GOT3 (cell line): ENCODE measurements at places on chromosomes 16 and 17.

- DNase-seq = no peak
Observed at GRCh38 chr16:56281249-56281805, 90.0 kb downstream of the GNAO1 start.

DNA sequence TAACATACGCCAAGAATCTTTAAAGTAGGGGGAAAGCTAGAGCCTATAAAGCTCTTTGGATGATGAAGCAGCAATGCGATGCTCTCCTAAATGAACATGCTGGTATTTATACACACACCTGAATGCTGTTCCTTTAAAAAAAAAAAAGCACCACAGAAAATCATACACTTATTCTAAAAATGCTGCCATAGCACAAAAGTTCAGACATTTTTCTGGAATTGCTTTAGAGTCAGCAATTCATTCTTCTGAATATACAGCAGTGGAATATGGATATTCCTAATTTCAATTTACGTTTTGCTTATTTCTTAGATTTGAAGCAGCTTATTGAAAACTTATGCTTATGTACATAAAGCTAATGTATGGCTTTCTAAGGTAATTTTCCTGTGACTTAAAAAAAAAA lies 3.1 kb downstream of the CSNK2A2 start:
- no peak for DNase-seq

DNA sequence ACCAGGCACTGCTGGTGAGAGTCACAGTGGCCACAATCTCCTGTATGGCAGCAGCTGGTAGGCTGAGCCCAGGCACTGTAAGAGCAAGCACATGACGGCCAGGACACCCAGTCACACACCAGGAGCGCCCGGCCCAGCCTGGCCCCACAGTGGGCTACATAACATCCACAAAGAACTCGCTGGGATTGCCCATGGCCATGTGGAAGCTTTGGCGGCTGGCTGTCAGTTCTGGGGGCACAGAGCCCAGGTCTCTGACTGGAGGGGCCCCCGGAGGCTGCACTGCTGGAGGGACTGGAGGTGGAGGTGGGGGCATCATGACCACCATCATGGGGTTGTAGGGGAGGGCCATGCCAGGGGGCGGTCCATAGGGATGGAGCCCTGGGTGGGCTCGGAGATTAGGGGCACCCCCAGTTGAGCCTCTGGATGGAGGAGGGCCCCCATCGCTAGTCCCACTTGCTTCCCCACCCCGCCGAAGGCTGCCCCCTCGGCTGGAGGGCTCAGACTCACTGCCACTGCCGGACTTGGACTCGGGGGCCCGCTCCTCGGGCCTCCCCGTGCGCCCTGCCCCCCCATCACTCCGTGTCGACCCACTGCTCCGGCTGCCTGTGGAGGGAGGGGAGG lies 6.1 kb downstream of the ACADVL start:
- DNase-seq = no peak

GRCh38 chr17:77579682-77580081 lies 378.8 kb upstream of the TNRC6C start:
- no peak for DNase-seq

- DNase-seq = no peak
Observed at GRCh38 chr16:10946308-10946707, 1.9 kb downstream of the CLEC16A start.

DNA sequence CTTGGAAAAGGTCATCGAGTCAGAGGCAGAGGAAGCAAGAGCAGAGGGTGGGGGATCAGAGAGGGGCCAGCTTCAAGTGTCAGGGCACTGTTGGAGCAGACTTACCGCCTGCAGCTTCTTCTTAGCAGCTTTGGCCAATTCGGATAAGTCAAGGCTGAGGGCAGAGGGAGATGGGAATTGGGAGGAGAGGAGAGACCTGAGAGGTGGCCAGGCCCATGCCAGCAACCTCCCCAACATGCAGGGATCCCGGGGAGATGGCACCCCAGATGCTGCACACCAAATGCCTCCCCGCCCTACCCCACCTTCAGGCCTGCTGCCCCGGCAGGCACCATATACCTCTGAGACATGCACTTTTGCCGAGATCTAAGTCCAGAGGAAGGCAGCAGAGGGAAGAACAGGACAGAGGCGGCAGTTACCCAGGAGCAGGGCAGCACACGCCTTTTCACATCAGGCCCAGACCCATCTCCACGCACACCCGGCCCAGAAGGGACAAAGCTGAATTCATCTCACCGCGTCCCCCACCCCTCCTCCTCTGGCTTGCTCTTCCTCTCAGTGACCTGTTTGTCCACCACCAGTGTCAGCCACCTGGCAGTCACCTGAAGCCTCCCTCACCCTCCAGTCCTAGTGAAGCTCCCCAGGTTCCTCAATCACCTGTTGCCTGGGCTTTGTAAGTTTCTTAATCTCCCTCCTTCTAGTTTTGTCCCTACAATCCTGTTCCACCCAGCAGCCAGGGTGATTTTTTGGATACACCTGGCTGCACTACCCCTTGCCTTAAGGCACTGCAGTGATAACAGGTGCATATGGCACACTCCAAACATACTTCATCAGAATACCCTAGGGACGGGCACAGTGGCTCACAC lies 10.4 kb downstream of the TP53I13 start:
- DNase-seq = no peak

GRCh38 chr17:50922721-50923405 lies 56.7 kb upstream of the TOB1 start:
- no peak for DNase-seq

- no peak for DNase-seq
Observed at GRCh38 chr17:44530896-44531418, 26.3 kb upstream of the FZD2 start.

GRCh38 chr17:36017799-36018198 lies at the start of gene CCL23:
TSS of gene CCL23 (minus strand) at chr17:36017972. CDS start at chr17:36017897, 75 bp downstream.
- DNase-seq = no peak

GRCh38 chr16:57478396-57479204 lies 7.7 kb downstream of the DOK4 start:
- DNase-seq = no peak

DNA sequence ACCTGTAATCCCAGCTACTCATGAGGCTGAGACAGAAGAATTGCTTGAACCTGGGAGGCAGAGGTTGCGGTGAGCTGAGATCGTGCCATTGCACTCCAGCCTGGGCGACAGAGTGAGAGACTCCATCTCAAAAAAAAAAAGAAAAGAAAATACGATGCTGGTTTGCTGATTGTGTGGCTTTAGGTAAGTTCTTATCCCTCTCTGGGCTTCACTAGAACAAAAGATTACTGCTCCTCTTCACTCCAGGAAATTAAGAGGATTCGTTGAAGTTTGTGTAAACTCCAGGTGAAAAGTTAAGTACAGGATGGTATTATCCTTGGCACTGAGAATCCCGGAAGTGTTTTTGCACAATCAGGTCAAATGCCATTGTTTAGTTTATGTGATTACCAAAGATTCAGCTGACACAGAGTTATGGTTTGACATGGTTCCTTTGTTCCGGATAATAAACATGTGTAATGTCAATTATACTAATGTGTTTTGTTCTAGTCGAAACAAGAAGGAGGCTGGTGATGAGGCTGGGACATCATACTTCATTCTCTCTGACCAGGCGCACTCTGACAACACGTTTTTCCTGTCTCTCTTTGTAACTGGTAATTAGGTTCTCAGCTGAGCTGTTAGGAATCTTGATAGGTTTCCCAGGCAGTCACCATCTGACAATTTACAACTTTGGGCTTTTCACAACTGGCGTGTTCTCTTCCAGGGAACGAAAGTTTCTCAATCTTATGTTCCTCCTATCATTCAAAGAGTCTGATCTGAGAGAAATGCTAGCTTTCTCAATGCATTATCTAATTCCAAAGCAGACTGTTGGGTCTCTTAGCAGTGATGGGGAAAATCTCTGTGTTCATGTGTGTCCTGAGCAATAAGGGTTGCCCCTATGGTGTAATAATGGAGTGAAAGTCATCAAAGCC lies 10.8 kb upstream of the TAOK1 start:
- DNase-seq = no peak

GRCh38 chr16:81997738-81998137 lies 13.5 kb downstream of the SDR42E1 start:
- DNase-seq = no peak

- no peak for DNase-seq
Observed at GRCh38 chr16:31471875-31472708, at the start of gene TGFB1I1. TSS of gene TGFB1I1 (plus strand) at chr16:31472152. CDS start at chr16:31472189, 37 bp downstream.

- no peak for DNase-seq
Observed at GRCh38 chr17:332023-332422, 20.6 kb downstream of the RPH3AL start.

GRCh38 chr17:43216762-43217613 lies 5.3 kb downstream of the TMEM106A start:
- no peak for DNase-seq

GRCh38 chr17:12815642-12816141 lies 26.4 kb downstream of the ARHGAP44 start:
- no peak for DNase-seq

GRCh38 chr16:73122604-73123391 lies 74.9 kb upstream of the ZFHX3 start:
- DNase-seq = no peak

- no peak for DNase-seq
Observed at GRCh38 chr17:56130631-56131030, 22.6 kb upstream of the ANKFN1 start.

DNA sequence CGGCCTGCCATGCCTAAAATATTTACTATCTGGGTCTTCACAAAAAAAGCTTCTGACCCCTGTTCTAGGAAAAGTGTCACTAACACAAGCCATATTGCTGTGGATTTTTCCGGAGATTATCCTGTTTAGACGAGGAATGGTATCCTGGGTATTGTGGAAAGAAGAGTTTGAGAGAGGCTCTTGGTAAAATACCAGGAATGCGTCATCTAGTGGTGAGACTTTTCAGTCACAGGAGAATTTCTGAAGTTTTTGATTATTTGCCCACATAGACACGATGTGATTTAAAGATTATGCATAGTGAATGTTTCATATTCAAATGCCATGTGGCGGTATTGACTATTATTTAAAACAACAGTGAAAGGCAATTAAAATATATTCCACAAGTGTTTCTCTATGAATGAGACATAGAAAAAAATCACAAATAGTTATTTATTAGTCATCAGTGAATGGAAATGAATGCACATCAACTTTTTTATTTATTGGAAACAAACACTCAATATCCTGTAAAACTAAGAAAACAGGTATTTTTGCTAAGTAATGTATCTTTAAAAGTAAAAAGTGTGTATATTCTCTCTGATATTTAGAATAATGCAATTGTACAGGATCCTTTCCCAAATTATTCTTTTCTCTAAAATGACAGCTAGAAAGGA lies 7.8 kb downstream of the KRT28 start:
- DNase-seq = no peak

- no peak for DNase-seq
Observed at GRCh38 chr16:55943267-55943666, 68.1 kb upstream of the CES5A start.

DNA sequence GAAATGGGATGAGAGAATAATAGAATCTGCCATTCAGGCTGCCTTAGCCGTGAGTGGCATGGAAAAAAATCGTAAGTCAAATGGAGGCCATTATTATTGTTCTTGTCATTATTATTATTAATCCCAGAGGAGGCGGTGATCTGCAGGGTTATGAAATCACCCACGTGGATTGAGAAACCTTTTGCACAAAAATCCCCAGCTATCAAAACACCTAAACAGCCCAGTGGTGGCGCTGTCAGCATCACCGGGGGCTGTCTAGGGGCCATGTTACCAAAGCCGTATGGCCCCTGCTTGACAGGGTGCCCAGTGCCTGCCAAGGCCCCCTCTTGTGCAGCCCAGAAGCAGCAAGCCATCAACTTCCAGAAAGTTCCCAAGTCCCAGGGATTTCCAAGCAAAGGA lies 25.2 kb downstream of the CNGB1 start:
- no peak for DNase-seq

DNA sequence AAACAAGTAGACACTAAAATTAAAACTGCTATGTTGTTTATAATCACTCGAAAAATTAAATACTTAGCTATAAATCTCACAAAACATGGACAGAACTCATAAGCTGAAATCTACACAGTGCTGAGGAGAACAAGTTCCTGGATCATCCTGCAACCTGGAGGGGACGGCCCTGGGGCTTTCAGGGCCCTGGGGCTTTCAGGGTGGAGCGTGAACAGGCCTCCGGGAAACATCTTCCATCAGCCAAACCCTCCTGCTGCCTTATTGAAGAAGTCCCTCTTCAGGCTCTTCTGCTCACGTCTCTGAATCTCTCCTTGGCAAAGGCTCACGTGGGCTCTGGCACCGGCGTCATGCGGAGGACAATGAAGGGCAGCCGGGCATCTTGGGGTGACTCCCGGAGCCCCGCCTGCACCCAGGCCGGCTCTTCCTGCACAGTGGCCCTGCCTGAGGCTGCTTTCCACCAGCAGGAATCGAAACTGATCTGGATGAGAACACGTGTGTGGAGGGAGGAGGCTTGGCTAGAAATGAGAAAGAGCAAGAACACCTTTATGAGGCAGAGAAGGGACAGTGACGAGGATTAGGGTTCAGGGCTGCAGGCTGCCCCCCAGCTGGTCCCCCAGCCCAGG lies 127.3 kb downstream of the CDRT15L2 start:
- no peak for DNase-seq

DNA sequence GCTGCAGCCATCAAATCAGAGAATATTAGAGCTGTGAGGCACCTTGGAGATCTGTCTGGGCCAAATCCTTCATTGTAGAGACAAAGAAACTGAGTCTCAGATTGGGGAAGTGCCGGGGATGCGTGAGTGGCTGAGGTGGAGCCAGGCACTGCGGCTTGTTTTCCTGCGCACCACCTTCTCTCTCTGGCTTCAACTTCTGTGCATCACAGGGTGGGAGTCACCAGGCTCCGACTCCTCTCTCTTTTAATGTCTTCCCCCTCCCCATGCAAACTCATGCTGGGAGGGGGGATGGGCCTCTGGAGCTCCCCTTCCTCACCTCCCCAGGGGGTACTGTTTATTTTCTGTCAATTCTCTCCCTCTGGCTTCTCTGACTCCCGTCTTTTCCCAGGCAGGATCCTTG lies 8.7 kb upstream of the ETV4 start:
- DNase-seq = no peak

DNA sequence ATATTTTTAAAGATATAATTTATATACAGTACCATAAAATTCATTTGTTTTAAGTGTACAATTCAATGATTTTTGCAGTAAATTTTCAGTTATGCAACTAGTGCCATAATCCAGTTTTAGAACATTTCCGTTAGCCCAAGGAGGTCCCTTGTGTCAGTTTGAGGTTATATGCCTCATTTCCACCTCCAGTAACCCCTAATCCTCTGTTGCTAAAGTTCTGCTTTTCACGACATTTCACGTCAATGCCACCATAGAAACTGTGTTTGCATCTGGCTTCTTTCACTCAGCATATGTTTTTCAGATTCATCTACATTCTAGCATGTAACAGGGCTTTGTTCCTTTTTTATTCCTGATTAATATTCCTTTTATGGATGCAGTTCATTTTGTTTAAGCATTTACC lies 42.4 kb upstream of the NUDT7 start:
- DNase-seq = no peak
